MV-4-11 (cell line): ENCODE measurements at places on chromosomes 5 and 9.

DNA sequence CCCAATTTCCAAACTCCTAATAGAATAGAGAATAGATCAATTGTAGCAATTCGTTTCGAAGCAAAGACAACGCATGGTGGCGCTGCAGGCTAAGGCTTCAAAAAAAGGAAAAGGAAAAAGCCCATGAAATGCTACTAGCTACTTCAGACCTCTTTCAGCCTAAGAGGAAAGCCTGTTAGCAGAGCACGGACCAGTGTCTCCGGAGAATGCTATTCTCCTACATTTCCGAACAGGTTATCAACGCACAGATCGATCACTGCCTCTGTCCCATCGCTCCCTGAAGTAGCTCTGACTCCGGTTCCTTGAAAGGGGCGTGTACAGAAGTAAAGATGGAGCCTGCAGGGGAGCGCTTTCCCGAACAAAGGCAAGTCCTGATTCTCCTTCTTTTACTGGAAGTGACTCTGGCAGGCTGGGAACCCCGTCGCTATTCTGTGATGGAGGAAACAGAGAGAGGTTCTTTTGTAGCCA is at the start of gene PCDHB15:
Gene PCDHB15, plus strand, starts transcription at position 146 of the 468 bp plus-strand sequence. Its CDS starts 184 bp downstream, at position 330.
- DNase-seq: no peak

DNA sequence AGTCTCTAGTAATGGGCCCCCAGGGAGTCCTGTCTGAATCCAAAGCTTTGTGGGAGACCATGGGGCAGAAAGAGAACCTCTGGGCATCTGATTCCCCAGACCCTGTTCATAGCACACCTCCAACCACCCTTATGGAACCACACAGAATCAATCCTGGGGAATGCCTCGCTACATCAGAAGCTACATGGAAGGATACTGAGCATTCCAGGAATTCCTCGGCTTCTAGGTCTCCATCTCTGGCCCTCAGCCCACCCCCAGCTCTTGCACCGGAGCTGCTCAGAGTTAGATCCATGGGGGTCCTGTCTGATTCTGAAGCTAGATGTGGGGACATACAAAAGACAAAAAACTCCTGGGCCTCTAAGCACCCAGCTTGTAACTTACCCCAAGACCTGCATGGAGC is 28.4 kb downstream of the VCP start:
- no peak for DNase-seq

DNA sequence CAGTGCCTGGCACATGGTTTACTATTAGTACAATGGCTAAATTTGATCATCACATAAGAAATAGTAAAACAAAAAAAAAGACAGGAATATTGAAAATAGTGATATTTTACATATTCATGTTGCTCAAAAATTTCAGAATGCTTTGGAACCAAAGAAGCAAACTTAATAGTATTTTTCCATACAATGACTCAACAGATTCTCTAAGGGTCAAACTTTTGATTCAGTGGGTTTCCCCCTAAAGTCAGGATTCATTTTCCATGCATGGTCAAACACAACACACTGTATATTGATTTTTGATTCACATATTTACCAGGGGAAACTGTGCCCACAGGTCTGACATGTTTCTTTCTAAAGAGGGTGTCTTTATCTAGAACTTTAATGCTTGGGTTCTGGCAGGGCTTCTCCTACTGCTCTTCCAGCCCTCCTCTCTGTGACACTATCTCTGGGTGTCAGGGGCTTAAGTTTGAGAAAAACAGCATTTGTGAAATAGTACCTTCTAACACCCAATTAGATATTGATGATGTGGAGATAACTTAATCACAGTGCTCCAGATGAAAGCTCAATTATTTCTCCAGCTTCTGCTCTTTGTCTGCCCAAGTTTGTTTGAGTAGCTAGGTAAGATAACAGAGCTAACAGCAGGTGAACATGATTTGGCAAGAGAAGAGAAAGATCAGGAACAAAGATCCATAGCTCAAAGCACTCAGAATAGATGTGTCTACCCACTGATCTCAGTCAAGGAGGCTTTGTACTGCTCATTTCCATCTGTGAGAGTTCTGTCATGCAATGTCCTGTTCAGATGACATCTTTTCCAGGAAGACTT is 35.5 kb upstream of the ELL2 start:
- no peak for DNase-seq

DNA sequence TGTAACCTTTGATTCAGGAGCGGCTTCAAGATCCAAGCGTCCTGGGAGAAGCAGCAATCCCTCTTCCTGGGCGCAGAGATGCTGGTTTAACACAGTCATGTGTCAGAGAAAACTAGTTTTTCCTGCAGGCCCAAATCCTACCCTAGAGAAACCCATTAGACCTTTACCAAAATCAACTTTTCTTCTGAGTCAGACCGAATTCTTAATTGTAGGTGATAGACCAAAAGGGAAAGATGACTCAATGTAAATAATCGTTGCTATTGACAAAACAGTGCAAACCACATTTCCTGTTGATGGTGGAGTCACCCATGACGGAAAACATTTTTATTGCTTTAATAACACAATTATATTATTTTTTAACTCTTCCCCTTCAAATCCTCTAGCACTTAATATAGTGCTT is 40.1 kb downstream of the SLC1A1 start:
- DNase-seq: no peak

- DNase-seq: no peak
Measured at GRCh38 chr5:141515141-141515540, 26.3 kb downstream of the PCDHGC5 start.

GRCh38 chr5:16704945-16705344 is 88.1 kb upstream of the RETREG1 start:
- no peak for DNase-seq

GRCh38 chr9:125906144-125906543 is 159.0 kb downstream of the PBX3 start:
- DNase-seq: no peak

DNA sequence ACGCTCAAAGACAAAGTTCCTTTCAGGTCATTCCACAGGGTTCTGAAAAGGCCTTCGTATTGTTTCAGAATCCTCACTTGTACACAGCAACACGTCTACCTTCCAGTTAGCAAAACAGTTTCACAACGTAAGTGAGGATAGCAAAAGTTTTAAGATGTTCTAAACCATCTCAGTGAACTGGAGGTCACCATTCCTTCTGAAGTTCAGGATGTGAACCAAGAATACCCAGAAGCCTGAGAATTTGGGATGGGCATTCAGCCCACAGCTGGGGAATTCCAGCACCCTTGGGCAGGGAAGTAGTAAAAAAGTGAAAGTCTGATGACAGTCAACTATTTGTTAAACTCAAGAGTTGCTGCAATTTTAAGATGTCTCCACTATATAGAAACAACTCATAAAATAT is 224.5 kb downstream of the BNC2 start:
- no peak for DNase-seq

GRCh38 chr5:111232311-111233051 is 8.3 kb downstream of the CAMK4 start:
- no peak for DNase-seq

GRCh38 chr5:14457476-14457875 is 124.1 kb upstream of the OTULINL start:
- DNase-seq: no peak
